ENCODE measurements at places on chromosomes 1 and 21. TPM values are rescaled to one million over a fixed set of nuclear protein-coding genes. Genes with fewer than 3 reads are reported as not detected.

GRCh38 chr21:31623664-31624063, 35.8 kb upstream of the SOD1 start:
- no peak for DNase-seq
- no peak overlapping the region for H3K27ac ChIP-seq
- peaks cover 7% of the 10 kb centered on the region for H3K36me3 ChIP-seq
- H3K4me3 ChIP-seq: no peak overlapping the region
- H3K4me1 ChIP-seq: peaks cover 8% of the 10 kb centered on the region

PAPPA2 gene
- polyA plus RNA-seq: not detected

GRCh38 chr21:26394341-26394740, 178.7 kb downstream of the CYYR1 start:
- DNase-seq: no peak
- no peak overlapping the region for H3K4me3 ChIP-seq
- H3K36me3 ChIP-seq: no peaks in the 10 kb centered on the region
- H3K27me3 ChIP-seq: no peaks in the 10 kb centered on the region
- H3K4me1 ChIP-seq: no peaks in the 10 kb centered on the region

FAM72A gene
- 0.34 TPM for polyA plus RNA-seq

RAD54L gene
- not detected for polyA plus RNA-seq

DNA sequence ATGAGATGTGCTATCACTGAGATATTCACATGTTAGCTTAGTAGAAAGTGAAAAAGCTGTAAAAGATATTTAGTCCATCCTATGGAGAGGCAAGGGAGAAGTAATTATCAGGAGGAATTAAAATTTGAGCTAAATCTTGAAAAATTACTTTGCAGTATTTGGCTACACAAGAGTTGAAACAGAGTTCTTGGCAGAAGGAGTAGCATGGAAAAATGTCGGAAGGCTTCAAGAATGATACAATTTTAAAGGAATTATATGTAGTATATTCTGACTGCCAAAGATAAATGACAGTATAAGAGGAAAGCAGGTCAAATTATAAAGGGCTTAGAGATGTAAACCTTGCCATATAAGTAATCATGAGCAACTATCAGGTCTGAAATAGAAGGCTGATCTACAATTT, 518.9 kb downstream of the BRINP3 start:
- H3K27me3 ChIP-seq: no peaks in the 10 kb centered on the region
- H3K36me3 ChIP-seq: no peaks in the 10 kb centered on the region
- DNase-seq: no peak
- no peak overlapping the region for H3K4me3 ChIP-seq
- H3K4me1 ChIP-seq: no peaks in the 10 kb centered on the region

- peak; percentile 56 for DNase-seq
- H3K4me3 ChIP-seq: peak overlapping the region; percentile 96
- H3K36me3 ChIP-seq: no peaks in the 10 kb centered on the region
- H3K4me1 ChIP-seq: peaks cover 29% of the 10 kb centered on the region
- peaks cover 4% of the 10 kb centered on the region for H3K27me3 ChIP-seq
These were observed 2.2 kb downstream of the JUN start for GRCh38 chr1:58781541-58782177.

DNA sequence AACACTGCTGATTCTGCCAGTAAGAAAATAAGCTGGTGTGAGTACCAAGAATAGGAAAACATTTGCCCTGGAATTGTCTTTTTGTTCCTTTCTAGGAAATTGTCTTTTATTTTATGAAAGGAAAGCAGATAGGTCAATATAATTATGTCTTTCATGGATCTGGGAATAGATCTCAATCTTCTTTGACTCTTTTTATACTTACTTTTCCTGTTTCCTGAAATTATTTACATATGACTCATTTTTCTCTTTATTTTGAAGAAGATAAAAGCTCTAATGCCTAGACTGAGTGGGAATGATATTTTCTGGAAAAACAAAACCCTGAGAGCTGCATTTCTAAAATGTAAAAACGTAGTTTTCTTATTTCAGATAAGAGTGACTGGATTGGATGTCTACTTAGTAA, 100.1 kb downstream of the MAN1A2 start:
- no peak overlapping the region for H3K4me3 ChIP-seq
- no peak overlapping the region for H3K27ac ChIP-seq
- DNase-seq: no peak

MAD2L2 gene
- polyA plus RNA-seq: 53.4 TPM

SRSF10 gene
- polyA plus RNA-seq: 150 TPM

PROK1 gene
- not detected for polyA plus RNA-seq

AGO4 gene
- 13.2 TPM for polyA plus RNA-seq

TYW3 gene
- 8.1 TPM for polyA plus RNA-seq

- H3K27ac ChIP-seq: peak overlapping the region; percentile 98
- DNase-seq: no peak
- peaks cover 70% of the 10 kb centered on the region for H3K27me3 ChIP-seq
- H3K36me3 ChIP-seq: no peaks in the 10 kb centered on the region
- H3K4me3 ChIP-seq: peak overlapping the region; percentile 87
These were observed 30.2 kb upstream of the RNF187 start for GRCh38 chr1:228457017-228457395.

- DNase-seq: no peak
- H3K27me3 ChIP-seq: no peaks in the 10 kb centered on the region
- no peak overlapping the region for H3K27ac ChIP-seq
- H3K4me1 ChIP-seq: peaks cover 18% of the 10 kb centered on the region
- no peaks in the 10 kb centered on the region for H3K36me3 ChIP-seq
These were observed 138.4 kb upstream of the KRTAP19-8 start for GRCh38 chr21:31176725-31177124.

F13B gene
- not detected for polyA plus RNA-seq

- peak; percentile 25 for DNase-seq
- no peaks in the 10 kb centered on the region for H3K27me3 ChIP-seq
- no peaks in the 10 kb centered on the region for H3K4me1 ChIP-seq
- peak overlapping the region; percentile 74 for H3K4me3 ChIP-seq
- H3K27ac ChIP-seq: peak overlapping the region; percentile 54
- H3K36me3 ChIP-seq: peaks cover 19% of the 10 kb centered on the region
These were observed 9.8 kb downstream of the C1orf74 start for GRCh38 chr1:209774592-209774991.

- no peaks in the 10 kb centered on the region for H3K36me3 ChIP-seq
- DNase-seq: no peak
- H3K4me1 ChIP-seq: no peaks in the 10 kb centered on the region
- no peak overlapping the region for H3K4me3 ChIP-seq
- H3K27me3 ChIP-seq: peaks cover 46% of the 10 kb centered on the region
These were observed 27.8 kb downstream of the FOXD2 start for GRCh38 chr1:47465605-47466004.

- no peaks in the 10 kb centered on the region for H3K36me3 ChIP-seq
- no peak overlapping the region for H3K4me3 ChIP-seq
- H3K4me1 ChIP-seq: peaks cover 5% of the 10 kb centered on the region
- no peak overlapping the region for H3K27ac ChIP-seq
- H3K27me3 ChIP-seq: peaks cover 7% of the 10 kb centered on the region
These were observed 41.6 kb downstream of the LAMC2 start for GRCh38 chr1:183227422-183228346.

PTGER3 gene
- not detected for polyA plus RNA-seq

CD1C gene
- polyA plus RNA-seq: 58.4 TPM

DNA sequence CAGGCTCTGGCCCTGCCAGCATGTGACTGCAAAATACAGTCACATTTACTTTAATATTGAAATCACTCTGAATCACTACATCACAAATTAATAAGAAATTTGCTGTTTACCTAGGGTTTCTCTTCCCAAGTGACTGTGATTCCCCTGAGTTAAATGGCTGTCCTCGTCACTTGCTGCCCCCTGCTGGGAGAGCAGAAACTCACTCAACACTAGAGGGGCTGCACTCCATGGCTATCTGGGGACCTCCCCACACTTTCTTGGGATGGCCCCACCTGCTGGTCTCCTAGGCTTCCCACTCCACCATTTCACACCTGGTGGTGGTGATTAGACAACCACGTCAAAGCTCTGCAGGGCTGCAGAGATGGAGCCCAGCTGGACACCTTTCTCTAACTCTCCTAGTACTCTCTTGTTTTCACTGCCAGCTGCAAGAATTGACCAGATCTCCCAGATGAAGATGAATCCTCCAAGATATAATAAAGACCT, 63.4 kb downstream of the CD2 start:
- no peak overlapping the region for H3K4me3 ChIP-seq
- H3K27me3 ChIP-seq: no peaks in the 10 kb centered on the region
- no peaks in the 10 kb centered on the region for H3K4me1 ChIP-seq
- H3K27ac ChIP-seq: no peak overlapping the region
- peak; percentile 13 for DNase-seq

- H3K4me1 ChIP-seq: peaks cover 11% of the 10 kb centered on the region
- H3K27ac ChIP-seq: no peak overlapping the region
- no peaks in the 10 kb centered on the region for H3K36me3 ChIP-seq
- DNase-seq: no peak
These were observed 20.3 kb upstream of the C2CD2 start for GRCh38 chr21:41973861-41974751.

DNA sequence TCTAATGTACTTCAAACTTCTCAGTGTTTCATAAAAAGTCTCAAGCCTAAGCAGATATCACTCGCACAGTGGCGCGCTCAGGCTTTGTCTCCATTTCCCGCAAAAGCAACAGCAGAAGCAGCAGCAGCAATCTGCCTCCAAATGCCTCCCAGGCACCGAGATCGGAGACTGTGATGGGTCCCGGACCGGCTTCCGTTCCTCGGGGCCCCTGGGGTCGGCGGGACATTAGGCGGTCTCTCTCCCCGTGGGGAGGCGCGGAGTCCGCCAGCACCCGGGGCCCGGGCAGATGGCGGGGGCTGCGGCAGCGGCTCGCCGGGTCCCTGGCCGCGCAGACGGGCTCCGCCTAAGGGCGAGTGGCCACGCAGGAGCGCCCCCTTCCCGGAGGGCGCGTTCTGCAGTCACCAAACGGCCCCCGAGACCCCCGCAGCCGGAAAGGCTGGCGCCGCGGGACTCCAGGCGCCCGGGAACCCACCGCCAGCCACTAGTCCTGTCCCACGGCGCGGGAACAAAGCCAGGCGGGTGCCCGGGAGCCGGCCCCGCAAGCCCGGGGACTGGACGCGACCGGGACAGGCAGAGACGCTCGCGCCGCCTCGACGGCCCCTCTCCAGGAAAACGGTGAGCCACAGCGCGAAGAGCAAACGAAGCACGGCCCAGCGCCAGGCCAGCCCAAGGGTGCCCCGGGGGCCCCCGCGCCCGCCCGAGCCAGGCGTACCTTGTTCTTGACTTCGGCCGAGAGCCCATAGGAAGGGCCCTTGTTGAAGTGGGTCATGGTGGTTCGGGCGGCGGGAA, 590 bp downstream of the CNN3 start:
- H3K27ac ChIP-seq: peak overlapping the region; percentile 92
- peaks cover 44% of the 10 kb centered on the region for H3K4me1 ChIP-seq
- H3K4me3 ChIP-seq: peak overlapping the region; percentile 92
- peak; percentile 41 for DNase-seq
- H3K36me3 ChIP-seq: no peaks in the 10 kb centered on the region

DNA sequence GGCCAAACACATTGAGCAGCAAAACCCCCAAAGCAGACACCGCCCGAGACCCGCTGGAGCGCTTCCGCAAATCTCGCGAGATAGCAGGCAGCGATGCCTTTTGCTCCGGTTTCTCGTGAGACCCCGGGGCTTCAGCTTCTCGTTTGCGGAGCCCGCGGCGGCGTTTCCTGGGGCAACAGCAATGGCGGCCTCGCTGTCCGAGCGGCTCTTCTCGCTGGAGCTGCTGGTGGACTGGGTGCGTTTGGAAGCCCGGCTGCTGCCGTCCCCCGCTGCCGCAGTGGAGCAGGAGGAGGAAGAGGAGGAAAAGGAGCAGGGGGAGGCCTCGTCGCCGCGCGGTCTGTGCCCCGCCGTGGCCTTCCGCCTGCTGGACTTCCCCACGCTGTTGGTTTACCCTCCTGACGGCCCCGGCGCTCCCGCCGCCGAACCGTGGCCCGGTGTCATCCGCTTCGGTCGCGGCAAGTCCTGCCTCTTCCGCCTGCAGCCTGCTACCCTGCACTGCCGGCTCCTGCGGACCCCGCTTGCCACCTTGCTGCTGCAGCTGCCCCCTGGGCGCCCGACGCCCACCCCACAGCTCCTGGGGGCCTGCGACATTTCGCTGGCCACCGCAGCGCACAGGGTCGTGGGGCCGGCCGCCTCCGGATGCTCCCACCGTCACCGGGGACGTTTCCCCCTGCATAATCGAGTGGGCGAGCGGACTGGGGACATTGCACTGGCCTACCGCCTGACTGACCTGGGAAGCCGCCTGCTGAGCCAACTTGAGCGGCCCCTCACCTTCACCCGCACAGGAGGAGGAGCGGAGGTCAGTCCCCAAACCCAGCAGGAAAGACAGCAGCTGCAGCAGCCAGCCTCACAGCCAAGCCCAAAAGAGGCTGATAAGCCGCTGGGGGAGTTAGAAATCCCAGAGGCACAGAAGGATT, at the start of gene MAP10:
TSS of gene MAP10 (plus strand) at position 148 of the 917 bp plus-strand sequence. CDS start at position 182, 34 bp downstream.
- peak; percentile 67 for DNase-seq
- peak within 1 kb of the TSS; percentile 94 for H3K27ac ChIP-seq

TMEM269 gene
- polyA plus RNA-seq: 0.11 TPM

GRCh38 chr21:45224189-45224938, 63.3 kb downstream of the POFUT2 start:
- H3K4me1 ChIP-seq: peaks cover 7% of the 10 kb centered on the region
- H3K27ac ChIP-seq: no peak overlapping the region
- DNase-seq: no peak
- H3K36me3 ChIP-seq: peaks cover 5% of the 10 kb centered on the region

DNA sequence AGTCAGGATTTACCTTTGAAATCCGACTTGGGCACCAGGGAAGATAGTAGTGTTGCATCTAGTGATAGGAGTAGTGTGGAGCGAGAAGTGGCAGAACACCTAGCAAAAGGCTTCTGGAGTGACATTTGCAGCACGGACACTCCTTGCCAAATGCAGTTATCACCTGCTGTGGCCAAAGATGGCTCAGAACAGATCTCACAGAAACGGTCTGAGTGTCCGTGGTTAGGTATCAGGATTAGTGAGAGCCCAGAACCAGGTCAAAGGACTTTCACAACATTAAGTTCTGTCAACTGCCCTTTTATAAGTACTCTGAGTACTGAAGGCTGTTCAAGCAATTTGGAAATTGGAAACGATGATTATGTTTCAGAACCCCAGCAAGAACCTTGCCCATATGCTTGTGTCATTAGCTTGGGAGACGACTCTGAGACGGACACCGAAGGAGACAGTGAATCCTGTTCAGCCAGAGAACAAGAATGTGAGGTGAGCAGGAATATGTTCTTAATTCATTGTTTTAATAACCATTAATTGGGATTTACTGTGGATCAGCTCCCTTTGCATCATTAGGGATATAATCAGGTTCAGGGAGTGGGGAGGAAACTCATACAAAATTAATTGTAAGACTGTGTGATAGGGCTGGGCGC, 28.3 kb downstream of the BACH1 start:
- H3K27ac ChIP-seq: peak overlapping the region; percentile 76
- no peak for DNase-seq
- peaks cover 17% of the 10 kb centered on the region for H3K4me1 ChIP-seq
- H3K4me3 ChIP-seq: no peak overlapping the region

All from naive B cell (primary cell).